HS-5 (cell line): ENCODE measurements at places on chromosomes 2 and 18.

GRCh38 chr18:64258111-64258650, 109.3 kb upstream of the LINC00305 start:
- DNase-seq: no peak

- no peak for DNase-seq
Observed at GRCh38 chr2:28997237-28997846, 16.2 kb downstream of the TOGARAM2 start.

GRCh38 chr2:12066986-12067385, 320.6 kb downstream of the LPIN1 start:
- no peak for DNase-seq

DNA sequence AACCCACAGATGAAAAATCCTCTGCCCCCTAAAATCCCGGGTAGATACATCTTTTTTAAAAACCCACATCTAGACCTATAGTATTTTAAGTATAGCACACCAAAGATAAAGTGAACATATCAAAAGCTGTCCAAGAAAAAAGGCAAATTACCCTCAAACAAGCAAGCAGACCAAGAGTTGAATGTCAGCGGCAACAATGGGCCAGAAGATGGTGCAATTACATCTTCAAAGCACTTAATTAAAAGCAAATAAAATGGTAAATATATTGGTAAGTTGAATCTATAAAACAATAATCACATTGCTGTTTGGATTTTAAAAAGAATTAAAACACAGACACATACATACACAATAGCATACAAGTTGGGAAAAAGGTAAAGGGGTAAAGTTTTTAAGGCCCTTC, 98.5 kb downstream of the MYOM1 start:
- DNase-seq: no peak

DNA sequence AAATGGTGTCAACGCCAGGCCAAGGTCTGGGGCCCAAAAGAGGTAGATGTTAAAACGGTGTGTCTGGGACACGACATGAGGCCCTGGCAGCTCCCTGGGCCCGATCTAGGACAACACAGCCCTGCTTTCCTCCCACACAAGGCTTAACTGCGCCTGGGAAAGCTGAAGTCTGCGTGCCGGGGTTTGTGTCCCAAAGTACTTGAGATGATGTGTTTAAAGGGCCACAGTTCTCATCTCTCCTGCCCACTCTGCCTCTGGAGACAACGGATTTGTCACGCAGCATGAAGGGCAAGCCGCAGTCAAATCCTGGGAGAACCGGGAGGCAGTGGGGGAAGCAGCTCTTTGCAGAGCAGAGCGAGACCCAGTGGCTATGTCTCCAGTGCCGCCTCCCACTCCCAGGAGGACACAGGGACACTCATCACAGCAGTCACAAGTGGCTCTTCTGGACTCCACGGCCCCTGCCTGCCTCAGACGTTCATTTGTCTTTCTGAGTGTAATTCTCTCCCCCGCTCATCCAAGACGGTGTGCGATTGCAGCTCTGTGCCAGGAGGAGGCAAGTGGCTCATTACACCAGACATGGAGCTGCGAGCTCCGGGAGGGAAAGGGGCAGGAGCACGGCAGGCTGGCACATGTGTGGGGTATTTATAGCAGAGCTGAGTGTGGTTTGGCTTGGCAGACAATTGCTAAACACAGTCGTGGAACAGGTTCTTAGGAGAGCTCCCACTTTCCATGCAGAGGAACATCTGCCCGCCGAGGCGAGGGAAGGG, 57.7 kb upstream of the SEMA4C start:
- no peak for DNase-seq
